ENCODE measurements at places on chromosomes 16 and 17.

DNA sequence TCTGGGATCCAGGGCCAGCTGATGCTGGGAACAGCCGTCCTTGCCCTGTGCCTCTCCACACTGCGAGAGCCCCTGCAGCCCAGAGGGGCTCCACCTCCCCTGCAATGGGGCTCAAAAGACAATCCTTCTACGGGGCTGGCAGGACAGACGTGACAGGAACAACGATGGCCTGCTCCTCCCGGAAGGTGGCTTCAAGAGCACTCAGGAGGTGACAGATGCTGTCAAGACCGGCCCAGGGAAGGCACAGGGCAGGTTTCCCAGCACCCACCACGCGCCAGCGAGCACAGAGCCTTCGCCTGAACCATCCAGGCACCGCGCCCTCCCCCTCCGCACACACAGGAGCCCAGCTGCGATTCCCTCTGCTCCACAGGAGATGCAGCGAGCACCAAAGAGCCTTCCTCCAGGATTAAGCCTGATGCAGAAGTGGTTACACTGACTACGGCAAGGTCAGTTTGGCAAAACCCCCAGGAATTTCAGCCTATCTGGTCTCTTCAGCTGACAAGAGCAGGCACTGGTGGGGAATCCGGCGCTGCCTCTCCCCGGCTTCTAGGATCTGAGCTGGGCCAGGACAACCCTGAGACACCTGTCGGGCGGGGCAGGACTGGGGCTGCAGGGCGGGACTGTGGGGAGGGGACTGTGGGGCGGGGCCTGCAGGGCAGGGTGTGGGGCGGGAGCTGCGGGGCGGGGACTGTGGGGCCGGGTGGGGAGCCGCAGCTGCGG is 103.4 kb downstream of the ZNF778 start:
- DNase-seq = no peak

GRCh38 chr17:68378268-68379176 is 78.8 kb downstream of the WIPI1 start:
- DNase-seq = no peak

GRCh38 chr16:70692873-70693671 is 7.2 kb upstream of the MTSS2 start:
- DNase-seq = no peak

GRCh38 chr16:4489030-4489429 is 12.8 kb downstream of the HMOX2 start:
- DNase-seq = no peak

GRCh38 chr16:12798171-12798570 is 5.5 kb downstream of the CPPED1 start:
- DNase-seq = no peak

DNA sequence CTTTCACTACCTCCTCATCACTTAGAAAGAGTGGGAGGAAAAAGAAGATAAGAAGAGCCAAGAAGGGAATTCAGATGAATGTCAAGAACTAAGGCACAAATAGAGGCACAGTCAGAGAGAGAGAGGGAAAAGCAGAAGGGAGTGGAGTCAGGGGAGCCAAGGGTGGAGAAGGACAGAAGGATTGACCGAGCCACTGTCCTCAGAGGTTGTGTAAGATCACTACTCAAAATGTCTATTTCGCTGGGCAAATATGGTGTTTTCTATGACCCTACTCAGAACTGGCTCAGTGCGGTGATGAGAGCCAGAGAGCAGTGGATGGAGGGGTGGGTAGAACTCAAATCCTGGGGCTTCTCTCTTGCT is 139.2 kb upstream of the HS3ST2 start:
- no peak for DNase-seq

DNA sequence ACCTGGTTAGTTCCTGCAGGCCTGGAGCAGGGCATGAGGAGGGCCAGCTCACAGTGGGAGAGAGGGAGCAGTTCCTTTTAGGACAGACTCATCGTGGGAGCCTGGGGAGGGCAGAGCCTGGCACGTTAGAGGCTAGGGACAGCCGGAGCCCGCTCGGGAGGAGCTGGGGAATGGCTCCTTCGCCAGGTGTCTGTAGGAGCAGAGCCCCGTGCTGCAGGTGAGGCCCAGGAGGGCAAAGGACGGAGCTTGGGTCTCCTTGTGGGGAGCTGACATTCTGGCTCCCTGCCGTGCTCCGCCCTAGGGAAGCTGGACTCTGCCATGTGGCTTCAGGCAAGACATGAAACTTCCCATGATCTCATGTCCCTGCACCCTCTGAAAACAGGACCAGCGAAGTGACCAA is 18.7 kb upstream of the MTSS2 start:
- DNase-seq = peak; percentile 23

GRCh38 chr17:74361230-74362068 is at the start of gene BTBD17:
BTBD17 (minus strand) TSS chr17:74361868; CDS start chr17:74361819, 49 bp downstream.
- DNase-seq = no peak

GRCh38 chr16:89422527-89422904 is 67.8 kb downstream of the ANKRD11 start:
- no peak for DNase-seq

GRCh38 chr16:73354434-73354833 is 306.5 kb upstream of the ZFHX3 start:
- DNase-seq = no peak

DNA sequence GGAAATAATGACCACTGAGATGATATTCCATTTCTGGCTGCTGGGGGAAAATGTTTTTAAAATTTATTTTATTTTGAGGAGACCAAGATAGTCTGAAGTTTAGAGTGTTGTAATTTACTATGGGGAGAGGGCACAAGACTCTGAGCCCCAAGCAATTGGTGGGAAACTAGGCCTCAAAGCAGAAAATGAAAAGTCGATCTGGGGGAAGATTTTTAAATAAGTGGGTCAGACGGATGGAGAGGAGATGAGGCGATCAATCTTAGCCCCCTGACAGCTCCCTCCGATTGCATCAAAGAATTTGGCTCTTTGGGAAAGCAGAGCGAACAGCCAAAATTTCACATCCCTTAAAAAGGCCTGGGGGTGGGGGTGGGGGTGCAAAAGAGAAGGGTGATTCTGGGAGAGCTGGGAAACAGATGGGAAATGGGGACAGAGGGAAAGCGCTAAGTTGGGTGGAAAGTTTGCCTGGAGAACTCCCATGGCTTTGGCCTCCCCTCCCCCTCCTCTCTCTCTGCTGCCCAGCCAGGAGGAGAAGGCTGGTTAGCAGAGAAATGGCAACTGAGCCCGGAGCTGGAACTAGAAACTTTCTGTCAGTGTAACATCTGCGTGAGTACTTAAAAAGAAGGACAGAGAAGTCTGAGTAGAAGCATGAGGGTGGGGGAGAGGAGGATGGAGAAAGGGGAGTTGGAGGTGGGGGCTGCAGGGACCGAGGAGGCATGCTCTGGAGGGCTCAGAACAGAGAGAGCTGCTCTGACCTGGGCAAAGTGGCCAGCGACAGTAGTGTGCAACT is 1.4 kb upstream of the HOXB2 start:
- DNase-seq = no peak

- no peak for DNase-seq
Observed at GRCh38 chr17:74637926-74638325, 14.4 kb upstream of the CD300E start.

DNA sequence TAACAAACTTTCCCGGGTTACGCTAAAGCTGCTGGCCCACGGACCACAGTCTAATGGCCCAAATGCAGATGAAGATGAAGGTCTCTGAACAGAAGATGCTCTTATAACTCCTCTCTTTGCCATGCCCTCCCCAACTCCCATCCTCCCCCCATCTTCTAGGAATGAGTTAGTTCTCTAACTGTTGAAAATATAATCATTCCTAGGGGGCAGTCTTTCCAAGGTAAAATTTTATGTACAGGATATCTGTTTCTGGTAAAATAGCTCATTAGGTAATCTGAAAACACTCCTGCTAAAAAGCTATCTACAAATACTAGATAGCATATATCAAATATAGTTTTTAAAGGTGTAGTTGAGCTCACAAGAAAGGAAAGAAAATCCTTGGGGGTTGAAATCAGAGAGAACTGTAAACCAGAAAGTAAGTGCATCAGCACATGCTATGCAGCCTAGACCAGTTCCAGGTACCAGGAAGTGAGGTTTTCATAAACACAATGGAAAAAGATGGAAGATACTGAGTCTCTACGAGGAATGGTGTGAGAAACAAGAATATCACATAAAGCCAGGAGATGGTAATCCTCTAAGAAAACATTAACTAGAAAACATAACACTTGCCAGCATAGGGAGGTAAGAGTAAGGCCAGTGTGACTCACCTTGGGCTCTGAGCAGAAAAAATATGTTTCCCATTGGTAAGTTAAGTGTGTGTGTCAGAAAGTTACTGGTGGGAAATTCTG is 38.1 kb downstream of the CMC2 start:
- DNase-seq = no peak

DNA sequence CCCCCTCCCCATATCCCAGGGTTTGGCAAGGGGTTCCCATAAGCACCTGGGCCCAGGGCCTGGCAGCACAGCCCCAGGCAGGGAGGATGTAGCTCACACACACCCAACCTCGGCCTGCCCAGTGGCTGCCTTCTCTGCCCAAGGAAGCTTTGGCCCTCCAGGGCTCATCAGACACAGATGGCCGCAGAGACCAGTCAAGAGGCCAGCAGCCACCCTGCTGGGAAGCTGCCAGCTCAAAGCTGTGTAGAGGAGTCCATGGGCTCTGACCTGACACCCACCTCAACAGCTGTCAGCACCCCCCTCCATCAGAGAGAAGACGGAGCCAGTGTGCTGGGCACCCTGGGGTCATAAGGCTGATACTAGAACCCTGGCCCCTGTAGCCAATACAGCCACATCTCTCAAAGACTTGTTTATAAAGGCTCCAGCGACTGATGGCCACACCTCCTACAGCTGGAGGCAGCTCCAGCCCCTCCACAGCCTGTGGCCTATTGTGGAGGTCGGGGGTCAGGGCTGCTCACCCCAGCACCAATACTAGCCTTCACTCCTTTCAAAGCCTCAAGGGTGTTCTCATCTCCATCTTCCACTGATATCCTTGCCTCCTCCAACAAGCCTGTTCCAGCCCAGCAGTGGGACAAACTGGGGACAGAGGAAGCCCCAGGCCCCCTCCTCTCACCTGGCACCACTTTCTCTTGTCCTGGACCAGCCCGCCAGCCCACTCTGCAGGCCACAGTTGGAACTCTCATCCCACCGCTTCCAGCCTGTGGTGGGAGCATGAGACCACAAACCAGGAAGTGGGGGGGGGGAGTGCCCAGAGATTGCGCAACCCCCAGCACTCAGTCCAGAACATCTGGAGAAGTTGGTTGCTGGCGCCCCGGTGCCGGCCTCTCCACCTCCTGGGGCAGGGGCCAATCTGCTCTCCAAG is 2.2 kb upstream of the MPG start:
- DNase-seq = no peak

GRCh38 chr17:21463204-21463661 is 87.1 kb downstream of the KCNJ12 start:
- no peak for DNase-seq

GRCh38 chr17:13005530-13005929 is 12.3 kb downstream of the ELAC2 start:
- DNase-seq = no peak

DNA sequence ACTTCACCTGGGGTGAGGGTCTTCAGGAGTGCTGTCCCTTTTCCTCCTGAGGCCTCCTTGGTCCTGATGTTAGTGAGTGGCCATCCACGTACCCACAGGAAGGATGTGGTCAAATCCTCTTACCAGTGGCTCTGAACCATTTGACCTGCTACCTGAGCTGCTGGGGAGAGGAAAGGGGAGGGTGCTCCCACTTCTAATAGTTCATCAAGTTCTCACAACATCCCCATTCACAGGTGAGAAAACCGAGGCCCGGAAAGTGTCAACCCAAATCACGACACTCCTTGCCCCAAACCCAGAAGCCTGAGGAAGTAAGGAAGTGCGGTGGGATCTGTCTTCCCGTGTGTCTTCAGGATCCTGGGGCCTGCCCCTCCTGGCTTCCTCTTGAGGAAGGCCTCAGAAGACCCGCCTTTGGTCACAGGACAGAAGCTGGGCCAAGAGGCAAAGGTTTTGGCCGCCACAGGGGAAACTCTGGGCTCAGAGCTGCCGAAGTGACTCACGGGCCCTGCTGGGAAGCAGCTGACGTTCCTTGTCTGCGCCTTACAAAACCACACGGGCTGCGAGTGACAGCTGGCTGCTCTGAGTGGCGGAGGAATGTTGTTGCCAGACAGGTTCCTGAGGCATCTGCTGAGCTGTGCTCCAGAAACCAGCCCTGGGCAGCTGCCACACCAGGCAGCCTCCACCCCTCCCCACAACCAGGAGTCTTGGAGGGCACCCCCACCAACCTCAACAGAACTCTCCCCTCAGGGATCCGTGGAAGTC is 13.9 kb upstream of the KIFC3 start:
- DNase-seq = no peak

- DNase-seq = no peak
Observed at GRCh38 chr16:88665570-88665969, 2.7 kb upstream of the MVD start.

- DNase-seq = no peak
Observed at GRCh38 chr16:68286153-68287074, 22.1 kb downstream of the SLC7A6 start.

DNA sequence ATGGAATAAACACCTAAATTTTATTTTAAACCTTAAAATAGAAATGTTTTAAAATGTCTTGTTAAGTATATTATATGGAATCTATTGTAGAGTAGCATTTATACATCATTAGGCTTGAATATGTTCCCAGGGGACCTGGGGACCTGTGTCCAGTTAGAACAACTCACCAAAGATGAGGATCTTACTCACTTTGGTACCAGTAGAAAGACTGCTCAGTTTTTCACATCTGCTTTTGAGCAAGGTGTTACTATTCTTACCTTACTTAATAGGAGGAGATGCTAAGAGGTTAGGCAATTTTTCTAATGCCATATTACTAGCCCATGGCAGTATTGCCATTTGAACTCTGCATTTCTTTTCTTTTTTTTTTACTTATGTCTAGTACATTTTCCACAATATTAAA is 14.7 kb downstream of the STXBP4 start:
- no peak for DNase-seq

GRCh38 chr16:15919331-15919730 is 30.1 kb upstream of the ABCC1 start:
- no peak for DNase-seq

DNA sequence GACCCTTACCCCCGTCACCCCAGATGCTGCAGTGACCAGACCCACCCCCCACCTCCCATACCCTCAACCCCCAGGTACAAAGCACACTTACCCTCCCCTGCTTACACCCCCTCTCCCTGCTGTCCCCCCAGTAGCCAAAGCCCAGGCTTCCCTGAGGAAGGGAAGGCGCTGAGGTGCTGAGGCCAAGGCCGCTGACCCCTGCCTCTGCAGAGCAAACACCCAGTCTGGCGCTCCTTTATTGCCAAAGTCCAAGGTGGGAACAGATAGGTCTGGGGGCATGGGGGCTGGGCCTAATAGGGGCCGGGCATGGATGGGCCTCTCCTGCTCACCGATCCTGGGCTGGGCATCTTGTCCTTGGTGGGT is 683 bp downstream of the LCAT start:
- no peak for DNase-seq

- no peak for DNase-seq
Observed at GRCh38 chr16:66617728-66618127, 13.2 kb downstream of the CMTM3 start.

- DNase-seq = no peak
Observed at GRCh38 chr17:81029859-81030258, 5.1 kb upstream of the BAIAP2 start.

DNA sequence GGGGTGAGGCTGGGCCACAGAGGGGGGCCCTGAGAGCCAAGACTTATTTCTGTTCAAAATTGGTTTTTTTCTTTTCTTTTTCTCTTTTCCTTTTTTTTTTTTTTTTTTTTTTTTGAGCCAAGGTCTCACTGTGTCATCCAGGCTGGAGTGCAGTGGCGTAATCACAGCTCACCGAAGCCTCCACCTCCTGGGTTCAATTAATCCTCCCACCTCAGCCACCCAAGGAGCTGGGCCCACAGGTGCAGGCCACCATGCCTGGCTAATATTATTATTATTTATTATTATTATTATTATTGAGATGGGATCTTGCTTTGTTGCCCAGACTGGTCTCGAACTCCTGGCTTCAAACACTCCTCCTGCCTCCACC is 17.5 kb upstream of the CACNA1H start:
- no peak for DNase-seq

- DNase-seq = no peak
Observed at GRCh38 chr16:65336160-65336559, 214.3 kb upstream of the CDH11 start.
